ENCODE measurements at places on chromosomes 1 and 21.
A peak's percentile ranks its signal among the peaks of the same experiment; 100 is the strongest.

DNA sequence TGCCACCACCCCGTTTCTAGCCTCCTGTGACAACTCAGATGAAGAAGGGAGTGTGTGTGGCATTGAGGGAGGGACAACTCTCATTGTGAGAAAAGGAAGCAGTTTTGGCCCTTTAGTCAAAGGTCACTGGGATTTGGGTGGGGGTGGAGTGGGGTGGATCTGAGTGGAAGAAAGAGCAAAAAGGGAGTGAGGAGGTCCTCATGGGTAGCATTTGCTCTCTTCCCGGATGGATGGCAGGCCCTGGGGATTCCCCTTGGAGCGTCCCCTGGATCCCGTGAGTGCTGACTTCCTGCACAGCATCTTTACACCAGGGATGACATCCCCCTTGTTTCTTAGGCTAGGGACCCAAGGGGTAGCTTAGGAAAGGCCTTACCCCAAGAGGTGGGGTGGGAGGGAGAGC is 460 bp downstream of the SERPINC1 start:
- no peak for DNase-seq

GRCh38 chr21:46285761-46286647 is at the start of gene YBEY:
TSS of gene YBEY (plus strand) at chr21:46286342. CDS start at chr21:46286914, 572 bp downstream.
- DNase-seq, result peak; percentile 93

DNA sequence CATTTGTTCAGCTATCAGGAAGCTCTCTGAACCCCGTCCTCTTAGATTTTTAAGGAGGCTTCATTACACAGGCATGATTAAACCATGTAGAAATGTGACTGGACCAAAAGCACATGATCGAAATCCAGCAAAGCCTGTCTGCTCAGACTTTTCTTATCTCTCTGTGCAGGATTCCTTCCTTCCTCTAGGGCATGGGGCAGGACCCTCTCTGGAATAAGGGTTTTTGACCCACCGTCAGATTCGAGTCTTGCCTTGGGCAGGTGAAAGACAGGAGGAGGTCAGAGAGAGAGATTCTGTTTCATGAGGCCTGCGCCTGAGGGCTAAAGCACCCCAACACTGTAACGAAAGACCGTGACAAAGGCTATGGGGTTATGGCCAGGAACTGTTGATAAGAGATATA is 136.8 kb downstream of the RHOU start:
- no peak for DNase-seq

DNA sequence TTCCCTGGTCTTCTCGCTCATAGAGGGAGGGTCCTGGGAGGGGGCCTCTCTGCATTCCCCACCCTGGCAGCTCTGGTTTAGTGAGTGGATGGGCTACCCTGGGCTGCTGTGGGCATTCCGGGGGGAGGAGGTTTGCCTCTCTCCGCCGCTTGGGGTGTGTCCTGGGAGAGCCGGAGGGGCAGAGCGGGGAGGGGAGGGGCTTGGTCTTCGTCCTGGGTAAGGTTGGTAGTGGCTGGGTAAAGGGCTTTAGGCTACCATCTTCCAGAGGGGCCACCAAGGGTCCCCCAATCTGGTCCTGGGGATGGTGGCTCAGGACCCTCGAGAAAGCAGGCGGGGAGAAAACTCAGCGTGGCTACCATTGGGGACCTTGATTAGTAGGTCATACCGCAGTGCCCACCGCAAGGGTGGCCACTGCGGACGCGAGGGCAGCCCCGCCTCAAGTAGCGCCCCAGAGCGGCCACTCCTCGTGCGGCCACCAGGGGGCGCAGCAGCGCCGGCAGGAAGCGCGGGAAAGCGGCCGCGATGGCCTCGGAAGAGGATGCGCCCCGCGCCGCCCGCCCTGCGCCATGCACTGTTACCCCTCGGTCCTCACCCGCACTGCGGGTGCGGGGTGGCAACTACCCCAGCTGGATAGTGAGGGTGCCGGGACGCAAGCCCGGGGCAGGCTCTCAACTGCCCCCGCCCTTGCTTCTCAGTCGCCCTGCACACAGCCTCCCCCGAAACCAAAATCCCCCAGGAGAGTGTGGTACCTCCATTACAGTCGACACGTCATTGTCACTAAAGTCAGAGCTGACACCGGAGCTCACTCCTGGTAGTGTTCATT is 44.1 kb upstream of the SLC25A33 start:
- peak; percentile 46 for DNase-seq

GRCh38 chr1:23436520-23437354 is 12.2 kb upstream of the TCEA3 start:
- no peak for DNase-seq

- peak; percentile 7 for DNase-seq
Observed at GRCh38 chr21:35989138-35989735, 71.1 kb downstream of the SETD4 start.

- DNase-seq, result no peak
Observed at GRCh38 chr1:94843430-94843829, 23.3 kb downstream of the SLC44A3 start.

DNA sequence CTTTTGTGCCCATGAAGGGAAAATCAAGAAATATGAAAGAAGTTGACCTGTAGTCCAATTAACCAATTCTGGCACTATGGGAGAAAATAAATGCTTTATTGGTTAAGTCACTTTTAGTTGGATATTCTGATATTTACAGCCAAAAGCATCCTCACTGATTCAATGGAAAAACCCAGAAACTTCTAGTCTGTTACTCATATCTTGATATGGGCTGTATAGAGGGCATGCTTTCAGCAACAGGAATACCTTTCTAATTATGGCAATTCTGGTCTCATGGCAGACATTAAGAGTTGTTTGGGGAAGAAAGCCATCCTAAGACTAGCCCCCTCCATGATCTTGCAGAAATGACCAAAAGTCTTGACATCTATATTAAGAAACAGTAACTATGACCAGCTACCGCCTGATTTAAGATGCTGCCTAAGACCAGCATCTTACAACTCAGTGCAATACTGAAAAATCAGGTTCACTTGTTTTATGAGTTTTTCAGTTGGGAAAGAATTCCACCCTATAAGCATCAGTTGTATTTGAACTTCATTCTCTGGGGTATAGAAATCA is 91.5 kb upstream of the VAV3 start:
- DNase-seq, result no peak

DNA sequence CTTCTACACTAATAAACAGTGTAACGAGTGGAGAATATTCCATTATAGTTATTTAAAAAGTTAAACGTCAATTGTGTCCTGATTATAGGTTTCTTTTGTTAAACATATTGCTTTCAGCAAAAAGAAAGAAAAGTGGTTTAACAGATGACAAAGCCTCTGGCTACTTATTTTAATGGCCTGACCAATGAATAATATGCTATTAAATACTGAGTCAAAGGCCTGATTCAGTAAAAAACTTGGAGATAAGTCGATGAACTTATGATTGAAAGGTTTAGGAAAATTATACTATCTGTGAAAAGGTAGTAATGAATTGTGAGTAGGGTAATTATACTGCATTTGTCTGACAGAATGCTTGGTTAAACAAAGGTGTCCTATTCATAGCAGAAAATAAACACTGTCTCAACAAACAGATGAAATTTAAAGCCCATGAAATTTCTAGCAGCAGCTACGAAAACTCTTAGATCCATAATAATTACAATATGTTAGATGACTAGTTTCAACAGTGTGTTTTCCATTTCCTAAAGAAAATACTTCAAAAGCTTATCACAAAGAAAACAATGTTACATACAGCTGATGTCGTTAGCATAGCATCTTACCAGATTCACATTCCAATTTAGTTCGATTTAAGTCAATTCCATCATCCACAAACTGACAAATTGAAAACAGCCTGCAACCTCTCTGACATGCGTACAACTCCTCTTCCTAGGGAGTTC is 6.2 kb downstream of the TMEM59 start:
- peak; percentile 20 for DNase-seq

GRCh38 chr21:34126269-34126668 is 52.9 kb downstream of the MRPS6 start:
- peak; percentile 16 for DNase-seq

DNA sequence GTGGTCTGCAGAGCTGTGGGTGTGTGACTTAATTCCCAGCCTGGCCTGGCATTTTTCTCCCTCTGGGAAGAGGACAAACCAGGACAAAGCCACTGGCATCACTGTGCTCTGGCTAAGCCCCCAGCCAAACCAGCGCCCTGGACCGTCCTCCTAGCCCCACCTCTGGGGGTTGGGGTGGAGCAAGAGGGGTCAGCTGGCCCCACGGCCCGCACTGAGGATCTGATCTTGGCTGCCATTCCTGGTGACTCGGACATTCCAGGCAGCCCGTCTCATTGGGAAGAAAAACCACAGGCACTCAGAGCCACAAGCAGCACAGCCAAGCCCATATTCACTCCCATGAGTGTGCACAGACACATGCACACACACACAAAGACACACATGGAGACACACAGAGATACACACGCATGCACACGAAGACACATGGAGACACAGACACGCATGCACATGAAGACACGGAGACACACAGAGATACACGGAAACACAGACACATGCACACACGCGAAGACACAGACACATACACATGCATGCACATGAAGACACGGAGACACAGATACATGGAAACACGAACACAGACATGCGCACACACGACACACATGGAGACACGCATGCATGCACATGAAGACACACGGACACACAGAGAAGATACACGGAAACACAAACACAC is 2.3 kb upstream of the MXRA8 start:
- DNase-seq, result peak; percentile 97

- no peak for DNase-seq
Observed at GRCh38 chr1:60942896-60943638, 139.3 kb upstream of the NFIA start.

DNA sequence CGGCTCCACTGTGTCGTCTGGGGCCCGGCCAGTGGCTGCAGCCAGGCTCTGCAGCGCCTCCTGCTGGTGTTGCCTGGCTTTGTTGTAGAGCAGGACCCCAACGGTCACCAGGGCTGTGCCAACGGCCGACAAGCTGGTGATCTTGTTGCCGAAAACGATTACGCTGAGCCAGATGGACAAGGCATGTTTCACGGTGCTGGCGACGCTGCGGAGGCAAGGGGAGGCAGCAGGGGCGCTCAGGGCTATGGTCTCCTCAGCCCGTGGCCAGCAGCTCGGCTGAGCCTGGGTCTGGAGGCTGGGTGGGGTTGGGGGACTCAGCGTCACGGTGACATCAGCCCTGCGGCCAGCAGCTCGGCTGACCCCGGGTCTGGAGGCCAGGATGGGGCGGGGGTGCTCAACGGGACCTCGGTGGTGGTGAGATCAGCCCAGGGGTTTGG is 7.0 kb upstream of the CDK11B start:
- no peak for DNase-seq

DNA sequence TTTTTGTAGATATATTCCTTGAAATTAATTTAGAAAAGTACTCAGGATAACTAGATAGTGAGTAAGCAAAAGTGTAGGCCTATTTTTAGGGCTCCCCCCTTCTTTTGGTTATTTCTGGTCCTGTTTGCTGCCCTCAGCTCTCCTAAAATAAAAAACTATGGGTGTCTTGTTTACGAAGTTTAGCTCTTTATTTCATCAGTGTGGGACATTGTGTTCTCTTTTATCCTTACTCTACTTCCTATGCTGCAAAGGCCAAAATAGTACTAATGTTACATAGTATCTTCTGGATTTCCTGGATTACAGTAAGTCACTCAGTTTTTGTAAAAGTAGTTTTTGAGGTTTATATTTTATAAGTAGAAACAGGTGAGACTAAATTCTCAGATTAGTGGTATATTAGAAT is 15.4 kb downstream of the CEP350 start:
- DNase-seq, result no peak

DNA sequence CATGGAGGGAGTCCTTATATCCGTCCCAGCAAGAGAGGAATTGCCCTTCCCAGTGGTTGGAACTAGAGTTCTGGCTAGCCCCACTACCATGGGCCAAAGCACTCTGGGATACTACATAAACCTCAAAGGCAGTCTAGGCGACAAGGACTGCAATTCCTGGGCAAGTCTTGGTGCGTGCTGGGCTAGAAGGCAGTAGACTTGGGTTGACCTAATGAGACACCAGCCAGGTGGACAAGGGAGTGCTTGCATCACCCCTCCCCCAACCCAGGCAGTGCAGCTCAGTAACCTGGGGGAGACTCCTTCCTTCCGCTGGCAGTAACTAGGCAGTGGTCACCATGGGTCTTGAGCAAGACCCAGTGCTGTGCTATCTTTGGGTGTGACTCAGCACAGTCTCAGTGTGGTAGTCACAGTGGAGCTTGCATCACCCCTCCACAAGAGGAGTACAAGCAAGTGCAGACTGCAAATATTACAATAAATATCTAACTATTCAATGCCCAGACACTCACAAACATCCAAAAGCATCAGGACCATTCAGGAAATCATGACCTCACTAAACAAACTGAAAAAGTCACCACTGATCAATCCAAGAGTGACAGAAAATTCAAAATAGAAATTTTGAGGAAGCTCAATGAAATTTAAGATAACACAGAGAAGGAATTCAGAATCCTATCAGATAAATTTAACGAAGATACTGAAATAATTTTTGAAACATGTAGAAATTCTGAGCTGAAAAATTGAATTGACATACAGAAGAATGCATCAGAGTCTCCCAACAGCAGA is 84.7 kb upstream of the LYPLAL1 start:
- peak; percentile 95 for DNase-seq

DNA sequence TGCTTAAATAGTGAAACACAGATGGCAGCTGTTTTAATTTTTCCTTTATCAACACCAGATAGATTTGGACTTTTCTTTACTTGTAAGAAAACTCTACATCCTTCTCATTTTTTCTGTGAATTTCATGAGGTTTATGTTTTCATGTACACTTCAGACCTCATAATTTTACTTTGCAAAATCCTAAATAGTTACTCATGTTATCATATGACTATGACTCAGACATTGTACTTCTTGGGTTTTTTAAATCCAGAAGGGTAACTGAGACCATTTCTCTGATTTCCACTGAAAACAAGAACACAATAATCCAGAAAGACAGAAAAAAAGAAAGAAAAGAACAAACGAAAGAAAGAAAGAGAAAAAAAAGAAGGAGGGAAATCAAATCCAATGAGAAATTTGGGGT is 1021.6 kb downstream of the NCAM2 start:
- no peak for DNase-seq

Measured in fibroblast of lung (primary cell).